ENCODE measurements at places on chromosomes 1 and 21.

DNA sequence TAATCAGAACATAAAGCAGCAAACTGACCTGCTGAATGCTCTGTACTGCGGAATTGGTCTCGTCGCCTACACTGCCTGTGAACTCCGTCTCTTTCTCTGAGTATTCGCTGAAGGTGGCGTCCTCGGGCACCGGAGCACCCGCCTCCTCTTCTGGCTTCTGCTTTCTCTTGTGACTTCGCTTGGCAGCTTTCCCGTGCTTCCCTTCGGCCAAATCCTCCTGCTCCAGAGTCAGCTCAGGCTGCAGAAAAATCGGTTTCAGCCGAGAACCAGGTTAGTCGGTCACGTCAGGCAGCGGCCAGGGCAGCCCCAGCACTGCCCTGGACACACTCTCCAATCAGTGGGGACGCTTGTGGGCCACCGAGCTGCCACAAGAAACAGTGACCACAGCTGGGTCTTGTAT, 35.8 kb upstream of the RIPK4 start:
- DNase-seq: no peak
- no peaks in the 10 kb centered on the region for H3K27me3 ChIP-seq
- no peaks in the 10 kb centered on the region for H3K36me3 ChIP-seq

GRCh38 chr1:14190508-14190907, 408.0 kb upstream of the KAZN start:
- no peak overlapping the region for H3K27ac ChIP-seq
- DNase-seq: no peak
- H3K36me3 ChIP-seq: no peaks in the 10 kb centered on the region
- peaks cover under 1% of the 10 kb centered on the region for H3K27me3 ChIP-seq

- H3K36me3 ChIP-seq: no peaks in the 10 kb centered on the region
- DNase-seq: no peak
- no peaks in the 10 kb centered on the region for H3K27me3 ChIP-seq
- H3K4me3 ChIP-seq: no peak overlapping the region
These were observed 1106.9 kb upstream of the ADGRL4 start for GRCh38 chr1:80113168-80114038.

- H3K36me3 ChIP-seq: no peaks in the 10 kb centered on the region
- no peak overlapping the region for H3K27ac ChIP-seq
- no peaks in the 10 kb centered on the region for H3K4me1 ChIP-seq
- no peaks in the 10 kb centered on the region for H3K27me3 ChIP-seq
These were observed 12.9 kb downstream of the FAAH start for GRCh38 chr1:46406881-46407608.

DNA sequence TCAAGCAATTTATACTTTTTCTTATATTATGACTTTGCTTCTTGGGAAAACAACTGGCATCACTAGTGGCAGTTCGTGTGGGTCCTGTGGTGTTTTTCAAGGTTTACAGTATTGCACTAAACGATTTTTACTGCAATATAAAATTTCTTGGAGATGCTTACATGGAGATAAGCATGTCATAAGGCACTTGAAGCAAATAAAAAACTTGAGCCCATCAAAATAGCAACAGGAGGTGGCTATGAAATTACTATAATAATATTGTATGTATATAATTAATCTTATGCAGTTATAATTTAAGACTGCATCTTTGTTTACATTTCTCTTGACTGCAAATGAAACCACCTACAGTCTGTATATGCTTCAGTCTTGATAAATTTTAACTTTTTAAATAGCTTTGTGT, 29.3 kb upstream of the CHAF1B start:
- H3K36me3 ChIP-seq: peaks cover 5% of the 10 kb centered on the region
- no peak for DNase-seq
- no peaks in the 10 kb centered on the region for H3K27me3 ChIP-seq
- no peak overlapping the region for H3K27ac ChIP-seq

- H3K36me3 ChIP-seq: no peaks in the 10 kb centered on the region
- DNase-seq: no peak
- H3K27ac ChIP-seq: no peak overlapping the region
- H3K27me3 ChIP-seq: no peaks in the 10 kb centered on the region
- H3K4me1 ChIP-seq: no peaks in the 10 kb centered on the region
These were observed 58.7 kb upstream of the KIAA1614 start for GRCh38 chr1:180854001-180854400.

DNA sequence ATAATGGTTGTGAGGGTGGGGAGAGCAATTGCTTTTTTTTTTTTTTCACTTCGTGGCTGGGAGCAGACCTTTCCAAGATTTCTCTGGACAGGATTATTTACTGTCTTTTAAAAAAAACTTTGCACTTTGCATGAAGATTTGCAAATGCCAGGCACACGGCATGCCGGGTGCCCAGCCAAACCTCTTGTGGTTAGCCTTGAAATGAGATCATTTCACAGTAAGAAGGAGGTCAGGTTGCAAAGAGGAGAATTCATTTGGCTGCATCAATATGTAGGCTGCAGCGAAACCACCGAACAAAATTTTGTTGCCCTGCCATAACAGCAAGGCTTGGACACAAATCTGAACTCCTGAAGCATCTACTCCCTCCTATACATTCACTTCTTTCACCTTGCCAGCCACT, 36.5 kb upstream of the KCND3 start:
- H3K27ac ChIP-seq: no peak overlapping the region
- peaks cover 65% of the 10 kb centered on the region for H3K27me3 ChIP-seq
- no peaks in the 10 kb centered on the region for H3K36me3 ChIP-seq
- no peaks in the 10 kb centered on the region for H3K4me1 ChIP-seq
- DNase-seq: no peak
- no peak overlapping the region for H3K4me3 ChIP-seq

GRCh38 chr1:8733484-8733883, 84.0 kb downstream of the RERE start:
- peak; percentile 88 for DNase-seq
- H3K36me3 ChIP-seq: no peaks in the 10 kb centered on the region
- H3K4me1 ChIP-seq: peaks cover 9% of the 10 kb centered on the region

DNA sequence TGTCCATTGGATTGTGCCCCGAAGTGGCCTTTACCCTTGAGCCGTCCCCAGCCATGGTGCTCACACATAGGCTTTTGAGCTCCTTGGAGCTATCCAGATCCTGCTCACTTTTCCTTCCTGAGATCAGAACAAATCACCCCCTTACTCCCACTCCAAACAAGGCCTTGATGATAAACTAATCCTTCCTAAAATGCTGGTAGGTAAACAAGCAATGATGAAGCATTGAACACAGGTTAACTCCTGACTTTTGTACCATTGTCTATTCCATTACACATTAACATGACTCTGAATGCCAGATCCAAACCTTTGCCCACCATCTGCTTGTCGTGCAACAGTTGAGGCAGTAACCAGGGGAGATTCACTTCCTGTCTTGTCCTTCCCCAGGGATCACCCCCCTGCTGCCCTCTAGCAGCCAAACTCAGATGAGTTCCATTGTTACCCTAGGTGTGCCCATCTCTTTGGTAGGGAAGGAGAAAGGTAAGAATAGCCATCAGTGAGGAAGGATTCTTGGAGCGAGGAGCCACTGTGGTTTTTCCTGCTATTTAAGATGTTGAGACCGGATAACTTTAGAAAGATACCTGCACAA, 79.5 kb upstream of the DNAJC6 start:
- no peaks in the 10 kb centered on the region for H3K4me1 ChIP-seq
- no peak overlapping the region for H3K27ac ChIP-seq
- no peaks in the 10 kb centered on the region for H3K36me3 ChIP-seq
- no peak overlapping the region for H3K4me3 ChIP-seq
- no peaks in the 10 kb centered on the region for H3K27me3 ChIP-seq

DNA sequence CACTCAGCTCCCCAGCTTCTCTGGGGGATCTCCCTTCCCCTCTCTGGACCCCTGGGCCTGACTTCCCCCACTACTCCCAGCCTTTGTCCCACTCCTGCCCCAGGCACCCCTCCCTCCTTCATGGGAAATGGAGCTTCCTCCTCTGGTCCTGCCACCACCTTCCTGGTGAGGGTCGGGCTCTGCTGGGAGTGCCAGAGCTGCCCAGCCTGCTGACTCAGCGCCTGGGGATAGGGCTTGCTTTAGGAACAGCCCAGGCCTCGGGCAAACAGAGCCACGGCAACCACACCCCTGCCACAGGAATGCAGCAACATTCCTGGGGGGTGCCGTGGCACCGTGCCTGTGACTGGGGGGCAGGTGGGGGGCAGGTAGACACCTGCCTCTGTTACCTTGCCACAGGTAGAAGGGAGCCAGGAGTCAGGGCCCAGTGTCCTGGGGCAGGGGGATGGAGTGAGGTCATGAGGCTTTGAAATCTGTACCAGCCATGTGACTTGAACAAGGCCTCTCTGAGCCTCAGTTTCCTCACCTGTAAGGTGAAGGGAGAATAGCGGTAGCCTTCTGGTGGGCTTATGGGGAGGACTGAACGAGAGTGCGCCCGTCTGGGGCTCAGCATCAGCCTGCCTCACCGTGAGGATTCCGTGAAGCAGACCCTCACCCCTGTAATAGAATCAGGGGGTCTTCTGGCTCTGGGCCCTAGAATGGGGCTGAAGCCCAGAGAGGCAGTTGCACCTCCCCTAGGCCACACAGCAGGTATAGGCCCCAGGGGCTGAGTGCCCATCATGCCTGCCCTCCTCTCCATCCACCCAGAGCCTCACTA, 17.8 kb upstream of the EPHA2 start:
- peak; percentile 98 for DNase-seq
- peak overlapping the region; percentile 98 for H3K27ac ChIP-seq
- no peaks in the 10 kb centered on the region for H3K36me3 ChIP-seq

DNA sequence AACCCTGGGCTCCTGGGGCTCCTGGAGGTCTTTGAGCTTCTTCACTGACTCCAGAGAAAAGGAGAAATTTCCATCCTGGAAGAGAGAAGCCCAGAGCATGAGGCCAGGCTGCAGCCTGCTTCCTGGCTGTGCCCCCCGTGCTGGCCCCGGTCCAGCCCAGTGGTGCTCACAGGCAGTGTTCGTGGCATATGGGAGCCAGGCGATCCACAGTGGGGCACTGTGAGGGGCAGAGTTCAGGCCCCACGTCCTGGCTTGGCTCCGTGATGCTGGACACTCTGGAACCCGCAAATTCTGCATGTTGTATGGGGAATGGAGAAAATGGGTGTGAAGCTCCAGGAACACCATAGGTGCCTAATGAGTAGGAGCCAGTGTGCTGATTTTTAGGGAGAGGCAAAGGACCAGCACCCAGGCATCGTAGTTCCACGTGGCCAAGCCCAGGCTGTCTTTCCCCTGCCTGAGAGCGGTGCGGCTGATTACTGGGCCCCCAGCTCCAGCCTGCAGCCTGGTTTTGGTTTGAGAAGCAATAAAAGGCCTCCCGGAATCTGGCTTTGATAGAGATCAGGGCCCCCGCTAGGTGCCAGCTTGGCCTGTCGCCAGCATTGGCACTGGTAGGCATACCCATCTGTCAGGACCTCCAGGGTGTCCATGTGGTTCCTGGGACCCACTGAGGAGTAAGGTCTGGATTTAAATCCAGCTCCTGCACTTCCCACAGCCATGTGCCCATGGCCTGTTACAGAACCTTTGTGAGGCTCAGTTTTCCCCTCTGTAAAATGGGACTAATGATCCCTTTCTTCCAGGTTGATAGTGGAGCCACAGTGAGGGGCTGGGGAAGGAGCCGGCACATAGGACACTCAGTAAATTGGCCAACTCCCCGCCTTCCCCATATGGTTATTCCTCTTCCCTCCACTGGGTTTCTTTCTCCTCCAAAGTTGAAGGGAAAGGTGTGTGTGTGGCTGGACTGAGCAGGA, 725 bp downstream of the GUCA2A start:
- H3K4me3 ChIP-seq: no peak overlapping the region
- DNase-seq: no peak
- no peaks in the 10 kb centered on the region for H3K27me3 ChIP-seq
- no peaks in the 10 kb centered on the region for H3K36me3 ChIP-seq

GRCh38 chr1:59609245-59609644, 205.5 kb upstream of the HOOK1 start:
- H3K36me3 ChIP-seq: no peaks in the 10 kb centered on the region
- H3K27ac ChIP-seq: no peak overlapping the region
- H3K27me3 ChIP-seq: no peaks in the 10 kb centered on the region
- H3K4me3 ChIP-seq: no peak overlapping the region
- DNase-seq: no peak

GRCh38 chr1:88175120-88175630, 508.9 kb upstream of the PKN2 start:
- H3K4me3 ChIP-seq: no peak overlapping the region
- no peak overlapping the region for H3K27ac ChIP-seq
- H3K4me1 ChIP-seq: peaks cover 14% of the 10 kb centered on the region
- no peaks in the 10 kb centered on the region for H3K27me3 ChIP-seq
- DNase-seq: no peak

DNA sequence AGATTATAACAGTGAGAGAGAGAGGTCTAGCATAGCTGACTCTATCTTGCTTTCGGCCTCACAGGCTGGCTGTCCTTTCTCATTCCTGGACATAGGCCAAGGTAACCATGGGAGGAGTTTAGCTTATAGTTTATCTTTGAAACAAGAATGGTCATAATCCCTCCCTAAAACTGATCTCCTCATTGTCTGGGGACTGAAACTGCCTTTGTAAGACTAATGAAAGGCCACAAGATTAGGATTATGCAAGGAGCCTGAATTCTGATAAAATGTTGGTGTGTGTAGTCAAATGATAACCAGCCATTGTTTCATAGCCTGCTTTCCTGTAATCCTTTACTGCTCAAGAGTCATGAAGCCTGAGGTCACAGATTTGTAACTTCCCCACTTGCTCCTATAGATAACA, 131.9 kb upstream of the LYPLAL1 start:
- H3K4me3 ChIP-seq: no peak overlapping the region
- H3K36me3 ChIP-seq: no peaks in the 10 kb centered on the region
- no peaks in the 10 kb centered on the region for H3K27me3 ChIP-seq
- DNase-seq: no peak
- H3K27ac ChIP-seq: no peak overlapping the region
- no peaks in the 10 kb centered on the region for H3K4me1 ChIP-seq

DNA sequence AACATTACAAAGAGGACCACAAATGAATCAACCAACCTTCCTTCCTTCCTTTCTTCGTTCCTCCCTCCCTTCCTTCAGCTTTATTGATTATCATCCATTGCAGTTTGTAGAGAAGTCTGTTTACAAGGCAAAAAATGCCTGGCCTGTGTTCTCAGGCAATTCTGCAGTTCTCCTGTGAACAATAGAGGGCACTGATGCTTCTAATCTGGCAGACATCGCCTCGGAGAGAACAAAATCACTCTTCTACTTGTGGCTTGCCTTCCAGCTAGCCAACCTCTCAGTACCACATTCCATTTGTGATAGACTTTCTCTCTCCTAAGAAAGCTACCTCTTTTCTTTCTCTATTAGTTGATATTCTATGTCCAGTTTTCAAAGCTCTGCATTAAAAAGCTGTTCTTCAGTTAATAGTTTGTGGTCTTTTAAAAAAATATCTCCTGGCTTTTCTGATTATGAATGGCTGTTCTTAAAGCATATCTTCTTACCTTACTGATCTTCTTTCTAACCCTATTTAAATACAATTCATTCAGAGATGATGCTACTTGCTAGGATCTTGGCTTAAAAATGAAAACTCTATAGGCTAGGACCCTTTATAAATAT, 26.9 kb upstream of the ESRRG start:
- DNase-seq: no peak
- H3K4me1 ChIP-seq: no peaks in the 10 kb centered on the region
- H3K36me3 ChIP-seq: no peaks in the 10 kb centered on the region
- H3K27ac ChIP-seq: no peak overlapping the region

DNA sequence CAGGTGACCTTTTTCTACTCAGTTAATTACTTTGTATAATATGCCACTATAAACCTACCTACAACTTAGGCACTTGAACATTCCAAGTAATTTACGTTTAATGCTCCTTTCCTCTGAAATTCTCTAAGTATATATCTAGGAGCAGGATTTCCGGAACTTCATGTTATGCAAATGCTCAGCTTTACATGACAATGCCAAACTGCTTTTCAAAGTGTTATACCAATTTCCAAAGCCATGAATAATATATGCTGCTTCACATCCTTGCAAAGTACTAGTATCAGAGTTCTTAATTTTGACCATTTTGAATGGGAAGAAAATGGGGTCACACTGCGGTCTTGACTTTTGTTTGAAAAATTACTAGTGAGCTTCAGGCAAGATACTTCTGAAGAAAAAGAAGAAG, 5.8 kb upstream of the XCL1 start:
- DNase-seq: no peak
- no peak overlapping the region for H3K4me3 ChIP-seq
- no peaks in the 10 kb centered on the region for H3K4me1 ChIP-seq
- H3K36me3 ChIP-seq: no peaks in the 10 kb centered on the region
- no peaks in the 10 kb centered on the region for H3K27me3 ChIP-seq

Data from PC-9 (cell line).